Mucosa of descending colon (tissue), 3 donors: ENCODE measurements at places on chromosomes 4 and X. TPM values are rescaled to one million over a fixed set of nuclear protein-coding genes. Genes with fewer than 3 reads are reported as not detected.

GRCh38 chr4:185341841-185342240, 53.9 kb downstream of the LRP2BP start:
- no peak for DNase-seq

NUP62CL gene
- total RNA-seq = 4.2 TPM

DNA sequence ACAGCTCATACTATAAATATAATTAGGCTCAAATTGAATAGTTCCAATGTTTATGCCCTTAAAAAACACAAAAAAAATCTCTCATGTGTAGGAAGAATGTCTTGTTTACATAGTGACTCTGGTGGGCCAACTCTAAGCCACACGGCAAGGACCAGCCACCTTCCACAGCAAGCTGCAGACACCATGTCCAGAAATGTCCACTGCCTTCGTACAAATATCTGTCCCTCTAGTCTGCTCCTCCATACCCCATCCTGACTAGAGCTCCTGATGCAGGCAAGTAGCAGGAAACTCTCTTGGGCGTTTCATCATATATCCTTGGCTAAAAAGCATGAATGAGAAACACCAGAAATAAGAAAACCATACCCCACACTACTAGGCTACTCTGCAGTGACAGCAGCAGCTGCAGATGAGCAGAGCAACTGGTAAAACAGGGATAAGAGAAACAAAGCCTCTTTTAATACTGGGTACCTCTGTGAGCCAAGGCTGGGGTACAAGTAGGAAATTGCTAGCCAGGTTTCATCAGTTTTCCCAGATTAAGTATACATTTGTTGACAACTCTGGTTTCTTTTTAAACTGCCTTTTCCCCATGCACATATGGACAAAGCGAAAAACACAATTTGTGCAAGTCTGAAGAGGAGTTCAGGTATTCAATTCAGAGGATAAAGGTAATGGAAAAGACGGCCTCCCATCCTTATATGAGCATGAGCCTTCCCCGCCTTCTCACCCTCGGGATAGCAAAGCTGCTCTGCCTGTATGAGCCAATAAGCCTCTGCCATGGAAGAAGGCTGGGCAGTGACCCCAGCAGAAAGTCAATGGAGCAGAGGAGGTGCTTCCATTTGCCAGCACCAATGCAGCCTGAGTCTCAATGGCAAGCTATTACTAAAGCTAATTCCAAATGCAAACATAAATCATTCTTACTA, 245.4 kb downstream of the DCLK2 start:
- no peak for DNase-seq

GRCh38 chr4:63589796-63590195, 819.5 kb downstream of the TECRL start:
- DNase-seq = no peak

DNA sequence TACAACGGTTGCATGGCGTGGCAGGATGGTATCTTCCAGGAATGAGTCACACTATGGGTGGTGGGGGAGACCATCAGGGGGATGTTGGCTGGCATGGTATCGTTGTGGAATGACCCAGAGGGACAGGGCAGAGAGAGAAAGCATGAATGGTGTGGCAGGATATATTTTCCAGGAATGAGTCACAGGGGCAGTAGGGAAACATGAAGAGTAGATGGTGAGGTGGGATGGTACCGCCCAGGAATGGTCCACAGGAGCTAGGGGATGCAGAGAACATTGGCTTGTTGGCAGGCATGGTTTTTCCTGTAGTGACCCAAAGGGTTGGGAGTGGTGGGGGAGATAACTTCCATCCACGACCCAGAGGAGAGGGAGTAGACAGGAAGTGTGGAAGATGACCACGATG, 62.4 kb downstream of the MAOA start:
- no peak for DNase-seq

DNA sequence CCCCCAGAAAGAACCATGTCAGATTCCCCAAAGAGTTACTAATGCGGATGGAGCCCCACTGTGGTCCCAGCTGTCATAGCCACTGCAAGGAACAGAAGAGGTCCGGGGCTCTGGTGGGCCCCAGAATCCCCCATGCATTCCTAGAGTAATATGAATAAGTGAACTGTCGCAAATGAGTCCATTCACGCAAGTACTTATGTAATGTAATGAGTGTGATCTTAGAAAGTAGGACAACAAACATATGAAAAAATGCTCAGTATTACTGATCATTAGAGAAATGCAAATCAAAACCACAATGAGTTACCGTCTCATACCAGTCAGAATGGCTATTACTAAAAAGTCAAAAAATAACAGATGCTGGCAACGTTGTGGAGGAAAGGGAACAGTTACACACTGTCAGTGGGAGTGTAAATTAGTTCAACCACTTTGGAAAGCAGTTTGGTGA, 141.5 kb upstream of the RBPJ start:
- DNase-seq = no peak

DNA sequence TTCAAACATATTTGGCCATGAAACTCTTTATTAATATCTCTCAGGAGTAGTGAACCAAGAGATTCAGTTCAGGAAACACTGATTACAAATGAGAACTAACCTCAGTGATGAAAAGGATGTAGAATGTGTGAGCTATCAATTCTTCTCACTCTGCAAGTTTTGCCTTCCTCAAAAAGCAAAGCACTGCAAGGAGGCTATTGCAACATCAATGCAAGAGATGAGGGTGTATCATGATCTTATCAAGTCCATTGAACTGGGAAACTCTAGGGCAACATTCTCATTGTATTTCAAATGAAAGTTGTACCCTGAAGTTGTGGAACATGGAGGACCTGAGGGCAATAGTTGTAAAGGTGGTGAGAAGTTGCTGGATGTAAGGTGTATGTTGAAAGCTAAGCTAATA, 56.4 kb upstream of the VEGFC start:
- DNase-seq = no peak

- no peak for DNase-seq
Observed at GRCh38 chrX:17081511-17081910, 135.1 kb downstream of the REPS2 start.
